Neural crest cell (in vitro differentiated cells): ENCODE measurements at places on chromosomes 16 and 17.
A peak's percentile ranks its signal among the peaks of the same experiment; 100 is the strongest.

DNA sequence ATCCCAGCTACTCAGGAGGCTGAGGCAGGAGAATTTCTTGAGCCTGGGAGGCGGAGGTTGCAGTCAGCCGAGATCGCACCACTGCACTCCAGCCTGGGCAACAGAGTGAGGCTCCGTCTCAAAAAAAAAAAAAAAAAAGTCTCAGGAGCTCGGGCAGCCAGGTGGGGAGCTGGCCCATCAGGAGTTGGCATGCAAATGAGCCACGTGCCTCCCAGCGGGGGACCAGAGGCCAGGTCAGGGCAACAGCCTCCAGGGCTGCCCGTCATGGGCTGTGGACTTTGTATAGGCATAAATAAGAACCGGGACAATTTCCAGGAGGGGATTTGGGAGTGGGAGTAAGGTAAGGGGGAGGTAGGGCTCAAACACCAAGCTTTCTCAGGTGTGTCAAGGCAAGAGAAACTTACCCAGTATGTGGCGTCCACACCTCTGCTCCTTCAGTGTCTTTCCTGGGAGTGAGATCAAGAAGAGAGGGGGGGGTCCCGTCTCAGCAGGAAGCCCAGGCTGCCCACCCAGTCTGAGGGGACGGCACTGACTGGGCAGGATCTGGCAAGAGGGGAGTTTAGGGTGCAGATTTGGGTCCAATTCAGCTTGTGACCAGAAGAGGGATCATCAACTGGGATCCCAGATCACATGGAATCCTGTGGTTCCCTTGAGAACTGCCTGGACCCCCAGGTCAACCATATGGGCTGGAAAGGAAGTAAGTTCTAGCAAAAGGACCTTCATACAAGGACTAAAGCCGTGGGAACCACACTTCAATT lies 22.3 kb upstream of the G6PC1 start:
- no peak for DNase-seq

DNA sequence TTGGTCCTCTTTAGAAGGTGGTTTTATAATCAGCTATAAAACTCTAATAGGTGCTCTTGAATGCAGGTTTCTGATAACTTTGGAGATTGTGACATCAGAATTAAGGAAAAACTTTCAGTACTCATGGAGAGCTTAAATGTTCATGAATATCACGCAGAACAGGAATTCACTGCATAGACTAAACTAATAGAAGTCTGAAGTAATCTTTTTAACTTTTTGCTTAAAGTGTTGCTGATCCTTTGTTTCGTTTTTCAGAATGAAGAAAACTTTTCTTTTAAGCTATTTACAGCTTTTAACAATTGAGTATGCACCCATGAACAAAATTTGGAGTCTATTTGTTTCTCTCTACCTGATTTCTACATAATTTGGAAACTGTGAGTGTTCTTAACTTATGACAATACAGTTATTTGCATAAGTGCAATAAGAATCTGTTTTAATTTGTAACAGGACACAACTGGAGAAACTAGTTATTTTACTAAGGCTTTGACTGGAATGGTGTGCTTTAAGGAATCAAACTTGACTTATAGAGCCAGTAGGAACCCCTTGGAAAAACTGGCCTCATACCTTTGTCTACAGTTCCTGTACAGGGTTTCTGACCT lies 17.0 kb upstream of the TRIM25 start:
- no peak for DNase-seq

DNA sequence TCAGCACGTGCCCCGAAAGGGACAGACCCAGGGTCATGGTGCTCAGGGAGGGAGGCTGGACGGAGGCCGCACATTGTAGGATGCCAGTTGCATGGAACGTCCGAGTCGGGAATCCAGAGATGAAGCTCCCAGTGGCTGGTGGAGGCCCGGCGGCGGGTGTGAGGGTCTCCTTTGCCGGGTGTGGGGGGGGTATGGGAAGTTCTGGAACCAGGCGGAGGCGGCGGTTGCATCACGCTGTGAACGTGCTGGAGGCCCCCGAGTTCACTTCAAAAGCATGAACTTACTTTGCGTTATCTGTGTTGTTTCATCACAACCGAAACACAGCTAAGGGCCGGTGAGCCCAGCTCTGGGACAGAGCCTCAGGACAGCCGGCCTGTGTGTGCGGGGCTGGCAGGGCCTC lies 73.4 kb upstream of the GNG13 start:
- DNase-seq, result no peak

DNA sequence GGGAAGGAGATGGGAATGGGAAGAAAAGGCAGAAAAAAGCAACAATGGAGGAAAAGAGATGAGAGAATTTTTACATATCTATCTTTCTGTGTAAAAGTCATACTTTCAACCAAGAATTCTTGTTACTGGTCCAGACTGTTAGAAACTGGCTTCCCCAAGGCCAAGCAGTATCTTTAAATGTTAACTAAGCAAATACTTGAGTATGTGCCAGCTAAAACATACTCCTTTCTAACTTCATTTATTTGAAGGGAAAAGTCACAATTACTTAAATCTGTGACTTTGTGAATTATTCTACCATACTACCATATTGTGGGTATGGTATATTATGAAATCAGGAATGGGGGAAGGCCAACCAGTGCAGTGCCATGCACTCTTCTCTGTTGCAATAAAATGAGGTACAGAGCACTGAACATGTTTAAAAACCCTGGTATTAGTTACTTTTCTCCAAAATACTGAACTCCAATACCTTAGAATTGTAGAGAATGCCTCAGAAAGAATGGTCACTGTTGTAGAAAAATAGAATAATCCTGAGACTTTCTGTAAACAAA lies 92.3 kb upstream of the C17orf78 start:
- DNase-seq, result no peak

GRCh38 chr17:82752371-82753200 lies 721 bp downstream of the TBCD start:
- no peak for DNase-seq

DNA sequence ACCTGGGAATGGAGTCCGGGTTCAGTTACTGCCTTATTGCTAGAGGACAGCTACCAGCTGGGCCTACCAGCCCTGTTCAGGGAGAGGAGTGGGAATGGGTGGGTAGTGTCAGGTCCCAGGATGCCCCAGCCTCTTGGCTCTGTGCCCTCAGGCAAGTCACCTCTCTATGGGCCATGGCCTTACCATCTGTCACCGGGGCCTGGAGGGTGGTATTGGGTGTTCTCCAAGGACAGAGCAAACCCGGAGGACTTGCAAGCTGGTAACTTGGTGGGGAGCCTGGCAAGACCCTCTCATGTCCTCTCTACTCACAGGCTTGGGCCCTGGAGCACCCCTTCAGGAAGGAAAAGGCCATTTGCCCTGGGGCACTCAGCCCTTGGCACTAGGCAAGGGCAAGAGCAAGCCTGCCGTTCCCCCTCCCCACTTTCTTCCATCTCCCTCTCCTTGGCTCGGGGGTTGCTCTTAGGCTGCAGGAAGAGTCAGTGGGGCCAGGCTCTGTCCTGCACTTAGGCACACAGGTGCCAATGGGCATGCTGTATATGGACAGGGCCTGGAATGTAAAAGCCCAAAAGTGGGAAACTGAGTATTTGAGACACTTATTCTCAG lies 170.0 kb upstream of the ZNF267 start:
- no peak for DNase-seq

GRCh38 chr17:57478478-57479250 lies 222.3 kb downstream of the MSI2 start:
- no peak for DNase-seq

DNA sequence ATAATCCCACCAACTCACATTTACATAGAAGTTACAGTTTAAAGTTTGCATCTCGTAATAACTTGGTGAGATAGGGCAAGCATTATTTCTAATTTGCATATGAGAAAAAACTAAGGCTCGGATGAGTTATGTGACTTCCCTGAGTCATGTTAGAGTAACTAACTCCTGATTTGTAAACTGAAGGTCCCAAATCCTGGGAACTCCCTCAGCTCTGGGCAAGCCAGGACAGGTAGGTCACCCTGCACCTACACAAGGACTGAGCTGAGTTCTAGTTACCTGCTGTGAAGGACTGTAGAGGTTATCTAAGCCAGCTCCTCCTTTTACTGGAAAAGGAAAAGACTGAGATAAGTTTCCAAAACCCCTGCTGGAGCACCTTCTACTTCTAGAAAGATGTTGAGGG lies 92.1 kb upstream of the HLF start:
- DNase-seq, result no peak

- peak; percentile 49 for DNase-seq
Observed at GRCh38 chr16:49484451-49484849, 110.8 kb downstream of the C16orf78 start.

DNA sequence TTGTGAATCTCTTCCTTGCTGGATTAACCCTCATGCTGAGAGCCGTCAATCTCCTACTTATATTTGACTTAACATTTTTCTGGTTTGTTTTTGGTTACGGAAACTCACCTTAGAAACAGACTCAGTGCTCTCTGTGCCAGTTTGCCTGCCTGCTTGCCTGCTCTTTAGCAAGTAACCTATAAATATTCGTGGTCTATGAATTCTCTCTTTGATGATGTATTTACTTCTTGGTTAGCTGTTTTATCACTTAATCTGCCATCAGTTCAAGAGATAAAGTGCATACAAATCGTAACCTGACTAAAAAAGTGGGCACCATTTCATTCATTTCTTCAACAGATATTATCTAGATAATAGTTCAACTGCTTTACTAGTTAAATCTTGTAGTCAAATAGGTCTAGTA lies 26.7 kb downstream of the CYB5B start:
- no peak for DNase-seq

GRCh38 chr17:3040882-3041281 lies 22.5 kb downstream of the OR1D5 start:
- no peak for DNase-seq

DNA sequence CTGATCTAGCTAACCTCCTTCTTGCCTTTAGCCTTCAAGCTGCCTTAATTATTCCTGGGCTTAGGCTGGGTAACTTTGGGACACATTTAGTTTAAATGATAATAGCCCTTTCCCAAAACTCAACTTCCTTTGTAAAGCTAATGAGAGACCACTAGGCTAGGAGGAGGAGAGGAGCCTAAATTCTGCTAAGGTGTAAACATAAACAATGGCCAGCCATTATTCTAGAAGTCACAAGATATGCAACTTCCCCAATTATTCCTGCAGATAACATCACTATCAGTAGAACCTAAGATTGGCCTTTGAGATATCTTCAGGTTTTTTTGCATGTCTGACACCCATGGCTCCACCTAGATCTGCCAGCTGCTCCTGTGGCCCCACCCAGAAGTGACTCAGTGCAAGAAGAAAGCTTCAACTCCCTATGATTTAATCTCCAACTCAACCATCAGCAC lies 131.2 kb upstream of the FAM20A start:
- no peak for DNase-seq

DNA sequence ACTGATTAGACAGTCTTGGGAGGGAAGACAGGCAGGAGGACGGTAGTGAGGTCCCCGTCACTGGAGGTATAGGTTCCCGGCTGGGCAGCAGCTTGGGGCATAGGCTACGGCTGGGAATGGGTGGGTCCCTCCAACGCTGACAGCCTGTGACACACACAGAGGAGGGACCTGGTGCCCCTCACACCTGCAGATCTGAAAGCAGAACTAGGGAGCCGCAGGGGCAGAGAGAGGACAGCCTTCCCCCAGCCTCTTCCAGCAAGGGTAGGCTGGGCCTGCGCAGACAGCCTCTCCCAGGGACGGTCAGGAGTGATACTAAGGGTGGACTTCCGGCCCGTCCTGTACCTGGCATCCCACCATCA lies 2.0 kb downstream of the P2RX1 start:
- no peak for DNase-seq

DNA sequence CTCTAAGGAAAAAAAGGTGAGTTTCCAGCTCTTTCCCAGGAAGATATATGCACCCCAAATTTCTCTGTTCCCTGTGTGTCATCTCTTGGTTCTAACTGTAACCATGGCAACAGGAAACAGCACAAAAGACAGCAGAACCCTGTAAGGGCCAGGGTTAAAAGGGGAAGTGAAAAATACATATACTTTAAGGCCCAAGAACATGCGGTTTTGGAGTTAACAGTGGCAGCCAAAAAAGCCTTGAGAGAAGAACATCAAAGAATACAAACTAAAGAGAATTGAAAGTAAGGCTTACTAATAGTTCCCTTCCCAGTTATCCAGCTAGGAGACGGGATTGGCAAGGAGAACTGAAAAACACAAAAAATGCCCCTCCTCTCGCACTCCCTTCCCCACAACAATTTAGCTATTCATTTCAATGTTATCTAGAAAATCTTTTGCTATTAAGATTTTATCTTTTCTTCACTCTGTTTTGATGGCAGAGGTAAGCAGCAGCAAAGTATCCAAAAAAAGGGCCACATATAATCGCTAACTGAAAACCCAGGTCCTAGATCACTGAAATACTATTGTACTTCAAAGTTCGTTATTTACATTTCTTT lies 1.5 kb downstream of the SPOP start:
- no peak for DNase-seq

GRCh38 chr16:87765473-87765775 lies 362 bp downstream of the KLHDC4 start:
- no peak for DNase-seq

DNA sequence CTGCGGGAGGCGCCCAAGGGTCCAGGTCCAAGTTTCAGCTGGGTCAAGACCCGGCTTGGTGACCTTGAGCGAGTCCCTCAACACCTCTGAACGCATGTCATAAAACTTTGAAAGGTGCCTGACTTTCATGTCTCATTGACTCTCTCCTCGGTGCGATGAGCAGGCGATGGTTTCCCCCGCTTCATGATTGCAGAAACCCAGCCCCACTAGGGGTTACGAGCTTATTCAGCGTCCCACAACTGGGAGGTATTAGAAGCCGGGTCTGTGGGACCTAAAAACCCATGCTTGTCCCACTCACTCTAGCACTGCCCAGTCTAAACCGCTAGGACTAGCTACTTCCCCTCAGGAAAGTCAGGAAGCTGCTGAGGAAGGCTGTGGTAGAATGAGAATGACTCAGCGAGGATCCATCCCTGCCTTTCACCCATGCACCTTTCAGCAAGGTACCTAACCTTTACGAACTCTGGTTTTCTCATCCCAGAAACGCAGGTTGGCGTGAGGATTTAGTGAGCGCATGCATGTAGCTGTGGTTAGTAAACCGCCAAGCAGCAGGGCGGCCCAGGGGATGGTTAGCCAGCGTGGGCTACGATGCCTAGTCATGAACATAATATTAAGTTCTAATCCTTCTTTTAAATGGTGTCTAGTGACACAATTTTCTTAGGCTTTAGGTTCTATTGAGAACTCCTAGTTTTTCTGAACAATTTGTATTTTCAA lies 26.2 kb upstream of the RFFL start:
- DNase-seq, result no peak

GRCh38 chr17:51257150-51258081 lies 2.4 kb downstream of the MBTD1 start:
- no peak for DNase-seq

DNA sequence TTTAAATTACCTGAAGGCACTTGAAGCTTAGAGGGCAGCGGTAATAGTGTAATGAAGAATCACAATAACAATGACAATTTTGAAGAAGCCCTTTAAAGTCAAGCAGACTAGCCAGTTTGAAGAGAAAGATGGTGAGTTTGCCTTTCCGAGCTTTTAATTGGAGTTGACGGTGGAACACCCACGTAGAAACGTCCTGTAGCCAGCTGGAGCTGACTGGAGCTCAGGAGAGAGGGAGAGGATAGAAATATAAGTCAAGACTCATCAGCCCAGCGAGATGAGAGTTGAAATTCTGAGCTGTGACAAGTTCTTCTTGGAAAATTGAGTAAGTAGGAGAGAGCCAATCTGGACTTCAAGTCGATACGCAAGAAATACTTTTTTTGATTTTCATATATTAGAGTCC lies 91.7 kb upstream of the CACNG3 start:
- no peak for DNase-seq

GRCh38 chr17:76139801-76140660 lies 1.0 kb downstream of the FOXJ1 start:
- DNase-seq, result no peak
